ENCODE measurements at places on chromosomes 12 and 14. TPM values are rescaled to one million over a fixed set of nuclear protein-coding genes. Genes with fewer than 3 reads are reported as not detected.

The SERPINA9 gene
- total RNA-seq = not detected

The RBM25 gene
- 53.2 TPM for total RNA-seq

The SSPN gene
- 39.2 TPM for total RNA-seq

The TAS2R30 gene
- total RNA-seq = 1.2 TPM

The NTN4 gene
- 336 TPM for total RNA-seq

The ATN1 gene
- total RNA-seq = 103 TPM

The SYNDIG1L gene
- total RNA-seq = not detected

The CYP27B1 gene
- 3.2 TPM for total RNA-seq

The BEGAIN gene
- total RNA-seq = 6.5 TPM

The DDN gene
- total RNA-seq = 0.10 TPM

The TMEM63C gene
- total RNA-seq = 8.7 TPM

The JKAMP gene
- total RNA-seq = 48.6 TPM

The MGAT4C gene
- 0.02 TPM for total RNA-seq

The BBS10 gene
- total RNA-seq = 11.3 TPM

The OR4E2 gene
- total RNA-seq = not detected

The RHEBL1 gene
- 0.95 TPM for total RNA-seq

The FIGNL2 gene
- 0.30 TPM for total RNA-seq

The COX8C gene
- total RNA-seq = not detected

The ERC1 gene
- total RNA-seq = 102 TPM

The GALNT16 gene
- total RNA-seq = 34.4 TPM

The DACT1 gene
- 120 TPM for total RNA-seq

The SLC7A7 gene
- 1.5 TPM for total RNA-seq

The NIN gene
- 43.5 TPM for total RNA-seq

The HSPB8 gene
- total RNA-seq = 14.2 TPM

The LRP1-AS gene
- total RNA-seq = not detected

The OR6C2 gene
- not detected for total RNA-seq

The ENDOU gene
- total RNA-seq = not detected

The EPYC gene
- total RNA-seq = not detected

The RNASE3 gene
- total RNA-seq = not detected

The DENND5B gene
- 22.2 TPM for total RNA-seq

The NOC4L gene
- 14.7 TPM for total RNA-seq

The WDHD1 gene
- 7.1 TPM for total RNA-seq

The PTCSC3 gene
- not detected for total RNA-seq

The SLC48A1 gene
- 11.5 TPM for total RNA-seq

The GLIPR1L1 gene
- total RNA-seq = not detected

The FLRT2 gene
- total RNA-seq = 170 TPM

The RILPL1 gene
- 39.5 TPM for total RNA-seq

The C12orf54 gene
- total RNA-seq = not detected

The ARMH4 gene
- 22.7 TPM for total RNA-seq

The SALL2 gene
- 13.1 TPM for total RNA-seq

The ABCC9 gene
- total RNA-seq = 1.8 TPM

The GDF11 gene
- total RNA-seq = 18.3 TPM

The HECTD1 gene
- 142 TPM for total RNA-seq
